Stimulated activated CD4-positive, alpha-beta T cell treated with anti-CD3 and anti-CD28 coated beads, Interleukin-1b, Interleukin-23, amount 100 ng/mL, for 1 hour (primary cell): ENCODE measurements at places on chromosomes 7 and 10.
A peak's percentile ranks its signal among the peaks of the same experiment; 100 is the strongest.

DNA sequence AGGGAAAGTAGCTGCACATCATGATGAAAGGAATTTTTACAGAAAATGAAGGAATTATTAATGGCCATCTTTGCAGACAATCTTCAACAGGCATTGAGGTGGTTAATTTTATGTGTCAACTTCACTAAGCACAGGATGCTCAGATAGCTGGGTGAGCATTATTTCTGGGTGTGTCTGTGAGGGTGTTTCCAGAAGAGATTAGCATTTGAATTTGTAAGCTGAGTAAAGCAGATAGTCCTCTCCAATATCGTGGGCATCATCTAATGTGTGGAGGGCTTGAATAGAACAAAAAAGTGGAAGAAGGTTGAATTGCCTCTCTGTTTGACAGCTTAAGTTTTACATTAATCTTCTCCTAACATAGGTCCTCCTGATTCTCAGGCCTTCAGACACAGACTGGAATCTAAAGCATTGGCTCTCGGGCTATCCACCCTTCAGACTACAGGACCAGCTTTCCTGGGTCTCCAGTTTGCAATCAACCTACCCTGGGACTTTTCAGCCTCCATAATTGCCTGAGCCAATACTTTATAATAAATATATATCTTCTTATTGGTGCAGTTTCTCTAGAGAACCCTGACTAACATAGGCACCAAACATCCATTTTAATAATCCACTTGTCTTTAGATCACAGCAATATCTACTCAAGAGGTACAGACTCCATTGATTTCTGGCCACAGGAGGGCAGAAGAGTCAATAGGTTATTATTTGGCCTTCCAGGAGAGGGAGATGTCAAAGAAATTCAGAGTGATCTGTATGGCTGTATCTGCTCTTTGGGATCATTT, 10.5 kb upstream of the CRPPA start:
- no peak for DNase-seq

DNA sequence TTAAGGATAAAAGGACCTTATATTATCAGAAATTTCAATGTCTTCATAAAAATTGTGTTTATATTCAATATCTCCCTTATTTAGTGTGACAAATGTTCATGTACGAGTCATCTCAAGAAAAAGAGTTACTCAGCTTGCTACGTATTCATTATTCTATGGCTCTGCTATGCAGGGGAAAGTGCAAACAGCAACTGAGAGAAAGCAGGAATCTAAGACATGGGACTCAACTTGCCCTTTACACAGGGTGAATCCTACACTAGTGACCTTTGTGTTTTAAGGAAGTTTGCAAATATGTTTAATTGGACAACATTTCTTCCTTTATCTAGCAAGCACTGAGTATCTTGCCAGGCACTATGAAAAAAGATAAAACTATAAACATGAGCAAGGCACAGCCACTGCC, 104.7 kb downstream of the NPSR1 start:
- no peak for DNase-seq

GRCh38 chr7:128841921-128842673, 11.9 kb downstream of the FLNC start:
- no peak for DNase-seq

GRCh38 chr10:34343764-34344163, 471.3 kb downstream of the PARD3 start:
- no peak for DNase-seq

GRCh38 chr7:98862716-98863420, 6.9 kb downstream of the TMEM130 start:
- no peak for DNase-seq

DNA sequence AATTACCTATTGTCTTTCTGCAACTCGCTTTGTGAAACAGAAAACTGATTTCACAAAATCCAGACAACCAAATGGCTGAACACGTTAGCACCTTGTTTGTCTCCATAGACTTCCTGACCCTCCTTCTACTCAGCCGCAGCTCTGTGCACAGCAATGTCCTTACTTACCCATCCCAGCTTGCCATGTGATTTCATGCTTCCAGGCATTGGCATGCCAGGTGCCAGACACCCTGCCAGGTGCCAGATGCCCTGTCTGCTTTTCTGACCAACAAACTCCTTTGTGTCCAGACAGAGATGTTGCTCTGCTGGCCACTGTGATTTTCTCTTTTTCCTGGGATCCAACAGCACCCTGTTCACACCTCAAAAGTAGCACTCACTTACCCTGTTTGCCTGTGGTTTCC, 16.1 kb upstream of the FAM170B start:
- no peak for DNase-seq

DNA sequence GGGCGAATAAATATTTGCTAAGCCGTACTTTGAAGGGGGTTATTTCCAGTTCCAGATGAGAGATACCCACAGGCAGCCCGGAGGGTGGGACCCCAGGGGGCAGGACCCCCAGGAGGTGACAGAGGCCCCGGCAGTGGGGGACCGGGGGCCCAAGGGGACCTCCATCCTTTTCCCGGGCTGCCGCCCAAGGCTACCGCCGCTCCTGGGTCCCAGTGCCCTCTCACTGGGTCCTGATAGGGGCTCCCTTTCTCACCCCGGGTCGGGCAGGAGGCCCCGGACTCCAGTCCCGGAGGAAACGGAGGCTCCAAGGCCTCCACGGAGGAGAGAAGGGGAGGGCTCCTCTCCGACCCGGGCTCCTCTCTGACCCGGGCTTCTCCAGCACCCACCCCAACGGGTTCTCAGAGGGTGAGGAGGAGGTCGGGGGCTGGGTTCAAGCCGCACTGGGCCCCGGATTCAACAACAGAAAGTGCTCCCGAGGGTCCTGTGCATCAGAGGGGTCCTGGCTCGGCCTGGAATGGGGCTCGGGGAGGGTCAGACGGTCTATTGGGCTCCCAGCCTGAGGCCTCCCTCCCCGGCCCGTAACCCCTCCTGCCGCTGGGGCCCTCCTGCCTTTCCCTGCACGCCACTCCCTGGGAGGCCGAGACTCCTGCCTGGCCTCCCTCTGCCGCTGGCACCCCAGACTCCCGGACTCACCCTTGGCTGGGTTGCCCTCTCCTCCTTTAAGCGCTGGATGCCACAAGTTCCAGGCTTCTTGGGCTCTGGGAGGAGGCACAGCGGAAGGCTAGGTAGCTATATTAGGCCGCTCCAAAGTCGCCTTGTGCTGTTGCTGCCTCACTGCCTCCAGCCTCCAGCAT, 62.5 kb downstream of the ZNF37A start:
- no peak for DNase-seq

GRCh38 chr10:22657566-22658225, 56.7 kb downstream of the PIP4K2A start:
- DNase-seq: no peak

DNA sequence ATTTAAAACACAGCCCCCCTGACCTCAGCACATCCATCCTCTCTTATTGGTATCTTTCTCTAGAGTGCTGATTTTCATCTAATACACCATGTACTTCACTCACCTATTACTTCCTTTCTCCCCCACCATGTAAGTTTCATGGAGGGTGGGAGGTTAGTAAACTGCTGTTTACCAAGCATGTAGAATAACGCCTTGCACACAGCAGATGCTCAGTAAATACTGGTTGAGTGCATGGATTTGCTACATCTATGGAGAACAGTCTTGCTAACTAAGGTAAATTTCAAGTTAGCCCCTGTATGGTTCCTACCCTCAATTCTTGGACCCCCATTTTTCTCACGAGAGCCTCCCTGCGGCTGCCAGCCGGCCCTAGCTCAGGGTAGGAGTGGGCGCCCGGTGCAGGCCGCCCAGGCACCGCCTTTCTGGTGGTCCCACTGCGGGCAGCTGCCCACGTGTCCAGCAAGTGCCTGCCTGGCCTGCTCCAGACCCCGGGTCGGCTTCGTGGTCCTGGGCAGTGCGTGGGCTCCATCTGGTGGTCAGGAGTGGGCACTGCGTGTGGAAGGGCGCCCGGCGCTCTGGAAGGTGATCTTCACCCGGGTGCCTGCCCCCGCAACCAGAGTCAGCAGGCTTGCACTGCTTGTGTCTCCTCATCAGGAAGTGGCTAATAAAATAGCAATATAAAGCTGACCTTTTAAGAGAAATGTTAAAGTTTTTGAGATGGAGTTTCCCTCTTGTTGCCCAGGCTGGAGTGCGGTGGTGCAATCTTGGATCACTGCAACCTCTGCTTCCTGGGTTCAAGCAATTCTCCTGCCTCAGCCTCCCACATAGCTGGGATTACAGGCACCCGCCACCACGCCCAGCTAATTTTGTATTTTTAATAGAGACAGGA, 63.4 kb upstream of the DNAJB6 start:
- peak; percentile 19 for DNase-seq

DNA sequence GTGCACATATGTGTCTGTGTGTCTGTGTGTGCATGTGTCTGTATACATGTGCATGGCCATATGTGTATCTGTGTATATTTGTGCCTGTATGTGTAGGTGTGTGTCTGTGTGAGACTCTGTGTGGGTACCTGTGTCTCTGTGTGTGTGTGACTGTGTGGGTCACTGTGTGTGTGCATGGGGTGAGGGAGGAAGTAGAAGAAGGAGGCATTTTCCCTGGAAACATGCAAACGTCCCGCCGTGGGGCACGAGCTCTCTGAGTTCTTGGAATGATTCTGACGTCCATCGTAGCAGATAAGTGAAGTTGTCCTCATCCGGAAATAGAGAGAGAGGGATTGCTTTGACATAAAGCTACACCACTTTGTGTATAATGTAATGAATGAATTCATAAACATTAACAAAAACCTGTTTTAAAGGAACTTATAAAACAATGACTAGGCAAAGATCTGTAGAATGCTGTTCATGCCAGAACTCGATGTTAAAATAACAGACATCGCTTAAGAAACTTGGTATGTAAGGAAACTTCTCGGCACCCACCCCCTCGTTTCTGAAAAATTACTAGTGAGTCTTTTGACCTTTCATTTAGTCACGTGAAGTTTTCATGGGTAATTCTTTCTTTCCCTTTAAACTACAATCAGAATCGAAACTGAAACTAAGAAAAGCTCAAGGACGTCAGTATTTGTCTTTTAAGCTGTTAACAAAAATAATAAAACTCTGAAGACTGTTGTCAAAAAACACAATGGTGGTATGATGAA, 43.6 kb upstream of the KLF6 start:
- no peak for DNase-seq
